ENCODE measurements at places on chromosomes 12 and 14. TPM values are rescaled to one million over a fixed set of nuclear protein-coding genes. Genes with fewer than 3 reads are reported as not detected.

- peak; percentile 97 for DNase-seq
- peaks cover 31% of the 10 kb centered on the region for H3K4me1 ChIP-seq
- H3K36me3 ChIP-seq, result peaks cover under 1% of the 10 kb centered on the region
- peak overlapping the region; percentile 67 for H3K27ac ChIP-seq
- no peak overlapping the region for H3K4me3 ChIP-seq
These were observed 3.2 kb downstream of the MGST1 start for GRCh38 chr12:16350682-16351081.

The PARP11 gene
- 10.4 TPM for total RNA-seq

DNA sequence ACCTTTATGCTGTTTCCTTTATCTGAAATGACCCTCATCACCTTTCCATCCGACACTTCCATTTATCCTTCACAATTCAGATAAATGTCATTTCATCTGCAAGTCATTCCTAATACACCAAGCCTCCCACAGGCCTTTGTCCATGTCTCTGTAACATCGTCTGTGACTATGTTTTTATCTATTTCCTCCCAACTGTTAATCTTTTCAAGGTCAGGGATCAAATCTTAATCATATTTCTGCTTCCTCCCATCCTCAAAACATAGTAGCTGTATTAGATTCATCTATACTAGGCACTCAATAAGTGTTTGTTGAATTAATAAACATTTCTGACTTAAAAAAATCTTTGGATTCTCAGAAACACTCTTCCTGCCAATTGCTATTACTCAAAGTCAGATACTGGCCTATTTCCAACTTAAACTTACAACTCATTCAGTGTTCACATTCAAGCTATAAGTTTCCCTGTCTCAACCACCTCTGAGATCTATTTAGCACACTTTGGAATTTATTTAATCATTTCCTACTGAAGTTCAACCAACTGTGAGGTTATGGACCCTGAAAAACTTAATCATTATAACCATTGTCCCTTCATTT lies 100.2 kb upstream of the ALX1 start:
- H3K27ac ChIP-seq, result no peak overlapping the region
- H3K36me3 ChIP-seq, result no peaks in the 10 kb centered on the region
- no peaks in the 10 kb centered on the region for H3K4me1 ChIP-seq
- peak; percentile 57 for DNase-seq
- H3K27me3 ChIP-seq, result no peaks in the 10 kb centered on the region

- H3K4me1 ChIP-seq, result peaks cover 3% of the 10 kb centered on the region
- DNase-seq, result no peak
- no peaks in the 10 kb centered on the region for H3K27me3 ChIP-seq
These were observed 481 bp downstream of the MAX start for GRCh38 chr14:65101631-65102440.

DNA sequence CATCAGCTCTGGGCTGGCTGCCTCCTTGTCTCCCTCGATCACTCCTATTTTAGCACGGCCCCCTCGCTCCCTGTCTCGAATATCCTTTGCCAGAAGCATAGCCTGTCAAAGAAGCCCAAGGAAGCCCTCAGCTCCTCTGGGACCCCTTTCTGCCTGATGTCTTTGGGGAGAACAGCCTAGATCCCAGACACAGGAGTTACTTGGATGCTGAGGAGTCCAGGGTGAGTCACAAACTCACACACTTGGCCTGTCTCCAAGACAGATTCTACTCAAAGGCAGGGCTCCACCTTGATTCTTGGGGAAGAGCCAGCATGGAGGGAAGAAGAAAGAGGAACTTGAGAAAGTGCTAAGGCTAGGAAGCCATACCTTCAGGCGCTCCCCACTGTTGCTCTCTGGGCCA lies 8.1 kb downstream of the AVIL start:
- H3K27ac ChIP-seq, result no peak overlapping the region
- peaks cover 12% of the 10 kb centered on the region for H3K36me3 ChIP-seq
- H3K4me1 ChIP-seq, result peaks cover 16% of the 10 kb centered on the region
- no peak overlapping the region for H3K4me3 ChIP-seq

The CLEC2A gene
- 0.84 TPM for total RNA-seq

- no peaks in the 10 kb centered on the region for H3K27me3 ChIP-seq
- DNase-seq, result peak; percentile 52
- H3K4me1 ChIP-seq, result peaks cover 17% of the 10 kb centered on the region
These were observed 87.1 kb downstream of the VEZT start for GRCh38 chr12:95304673-95305198.

DNA sequence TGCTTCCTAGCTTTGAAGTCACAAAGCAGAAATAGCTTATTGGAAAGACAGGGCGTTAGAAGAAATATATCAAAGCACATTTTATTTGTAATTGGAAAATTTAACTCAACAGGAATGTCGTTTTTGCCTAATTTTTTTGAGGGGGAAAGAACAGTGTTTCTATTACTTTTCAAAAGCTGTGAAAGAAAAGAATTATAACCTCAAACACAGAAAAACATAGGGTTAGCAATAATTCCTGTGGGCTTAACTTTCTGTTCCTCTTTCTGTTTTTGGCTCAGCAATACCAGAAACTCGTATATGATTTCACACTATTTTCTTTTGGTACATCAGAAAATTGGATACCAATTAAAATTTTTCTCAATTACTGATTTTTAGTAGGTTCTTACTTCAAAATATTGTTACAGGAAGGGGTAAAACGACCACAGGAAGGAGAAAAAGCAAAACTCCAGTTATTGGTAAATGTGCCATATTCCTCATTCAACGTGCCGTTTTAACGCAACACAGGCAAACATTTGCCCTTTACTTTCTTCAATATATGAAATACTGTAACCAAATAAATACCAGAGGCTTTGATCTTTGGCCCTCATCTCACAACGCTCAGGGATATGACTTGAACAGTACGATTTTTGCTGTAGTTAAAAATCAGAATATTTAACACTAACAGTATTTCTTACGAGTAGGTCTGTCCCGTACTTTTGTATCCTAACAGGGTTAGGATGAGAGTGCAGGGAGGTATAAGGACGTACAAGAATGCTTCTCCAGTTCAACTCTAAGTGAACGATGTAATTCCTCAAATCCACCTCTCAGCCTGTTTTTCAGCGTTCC lies 1.3 kb upstream of the RNU6-7 start:
- no peak overlapping the region for H3K27ac ChIP-seq
- DNase-seq, result no peak
- H3K27me3 ChIP-seq, result no peaks in the 10 kb centered on the region
- peaks cover 5% of the 10 kb centered on the region for H3K4me1 ChIP-seq

DNA sequence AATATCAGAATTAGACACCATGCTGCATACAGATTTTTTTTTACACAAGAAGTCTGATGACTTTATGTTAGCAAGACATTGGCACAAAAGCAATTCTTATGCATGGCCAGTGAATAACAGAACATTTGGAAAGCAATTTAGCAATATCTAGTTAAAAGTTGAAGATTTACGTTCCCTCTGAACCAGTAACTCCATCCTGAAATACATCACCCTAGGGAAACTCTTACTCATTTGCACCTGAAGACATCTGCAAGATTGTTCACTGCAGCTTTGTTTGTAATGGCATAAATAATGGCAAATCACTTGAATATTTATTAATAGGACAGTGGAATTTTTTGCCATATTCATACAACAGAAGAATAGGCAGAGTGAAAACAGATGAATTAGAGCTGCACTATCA lies 670.0 kb upstream of the NOVA1 start:
- no peaks in the 10 kb centered on the region for H3K27me3 ChIP-seq
- no peak for DNase-seq
- H3K36me3 ChIP-seq, result no peaks in the 10 kb centered on the region
- no peak overlapping the region for H3K27ac ChIP-seq
- no peak overlapping the region for H3K4me3 ChIP-seq
- no peaks in the 10 kb centered on the region for H3K4me1 ChIP-seq

- H3K36me3 ChIP-seq, result no peaks in the 10 kb centered on the region
- H3K4me3 ChIP-seq, result peak overlapping the region; percentile 93
- peak; percentile 40 for DNase-seq
- H3K27ac ChIP-seq, result no peak overlapping the region
- H3K27me3 ChIP-seq, result no peaks in the 10 kb centered on the region
These were observed 7.3 kb upstream of the C12orf50 start for GRCh38 chr12:88036353-88036965.

The GDF3 gene
- not detected for total RNA-seq

DNA sequence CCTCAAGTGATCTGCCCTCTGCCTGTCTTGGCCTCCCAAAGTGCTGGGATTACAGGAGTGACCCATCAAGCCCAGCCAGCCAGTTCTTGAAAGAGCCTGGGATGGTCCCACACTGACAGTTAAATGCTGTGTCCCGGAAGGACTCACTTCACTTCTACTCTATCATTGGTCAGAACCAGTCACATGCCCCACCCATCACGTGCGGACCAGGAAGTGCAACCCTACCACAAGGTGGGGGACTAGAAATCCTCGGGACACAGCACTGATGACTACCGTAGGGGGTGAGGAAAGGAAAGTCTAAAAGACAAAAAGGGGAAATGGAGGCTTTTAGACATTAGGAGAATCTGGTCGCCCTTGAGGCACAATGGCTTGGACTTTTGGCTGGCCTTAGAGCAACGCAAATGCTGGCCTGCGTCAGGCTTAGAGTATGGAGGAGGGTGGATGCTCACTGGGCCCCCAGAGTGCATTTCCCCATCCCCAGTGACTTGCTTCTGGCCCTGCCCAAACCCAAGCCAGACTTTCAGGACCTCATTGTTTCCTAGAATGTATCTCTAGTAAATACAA lies 207.7 kb downstream of the TTC8 start:
- no peak overlapping the region for H3K27ac ChIP-seq
- no peak overlapping the region for H3K4me3 ChIP-seq
- no peaks in the 10 kb centered on the region for H3K27me3 ChIP-seq

GRCh38 chr12:78866518-78866917 lies 1.9 kb downstream of the SYT1 start:
- H3K27me3 ChIP-seq, result no peaks in the 10 kb centered on the region
- no peaks in the 10 kb centered on the region for H3K4me1 ChIP-seq
- no peak for DNase-seq
- no peaks in the 10 kb centered on the region for H3K36me3 ChIP-seq
- no peak overlapping the region for H3K27ac ChIP-seq

The GLT8D2 gene
- 11.1 TPM for total RNA-seq

All from astrocyte (in vitro differentiated cells and primary cell).